ENCODE measurements at places on chromosomes 7 and 10.

GRCh38 chr10:3977761-3978160 is 192.8 kb upstream of the KLF6 start:
- DNase-seq: no peak

- DNase-seq: no peak
Measured at GRCh38 chr7:121385800-121386179, 10.3 kb downstream of the FAM3C start.

DNA sequence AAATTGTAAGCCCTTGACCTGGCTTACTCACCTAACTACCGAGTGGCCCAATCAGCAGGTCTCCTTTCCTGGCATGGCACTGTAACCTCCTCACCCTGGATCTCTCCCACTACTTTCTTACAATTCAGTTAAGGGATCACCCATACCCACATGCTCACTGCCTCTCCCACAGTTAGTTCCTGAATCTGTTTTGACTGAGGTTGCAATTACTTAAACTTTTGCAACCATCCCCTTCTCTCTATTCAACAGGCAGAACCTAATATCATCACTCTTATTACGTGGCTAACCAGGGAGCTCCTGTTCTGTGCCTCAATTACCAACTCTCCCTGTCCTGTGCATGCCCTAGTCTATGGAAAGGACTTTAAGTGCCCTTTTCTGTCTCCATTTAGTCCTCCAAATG is 84.2 kb upstream of the IKZF1 start:
- no peak for DNase-seq

- DNase-seq: no peak
Measured at GRCh38 chr7:68691261-68692216, 906.7 kb upstream of the AUTS2 start.

DNA sequence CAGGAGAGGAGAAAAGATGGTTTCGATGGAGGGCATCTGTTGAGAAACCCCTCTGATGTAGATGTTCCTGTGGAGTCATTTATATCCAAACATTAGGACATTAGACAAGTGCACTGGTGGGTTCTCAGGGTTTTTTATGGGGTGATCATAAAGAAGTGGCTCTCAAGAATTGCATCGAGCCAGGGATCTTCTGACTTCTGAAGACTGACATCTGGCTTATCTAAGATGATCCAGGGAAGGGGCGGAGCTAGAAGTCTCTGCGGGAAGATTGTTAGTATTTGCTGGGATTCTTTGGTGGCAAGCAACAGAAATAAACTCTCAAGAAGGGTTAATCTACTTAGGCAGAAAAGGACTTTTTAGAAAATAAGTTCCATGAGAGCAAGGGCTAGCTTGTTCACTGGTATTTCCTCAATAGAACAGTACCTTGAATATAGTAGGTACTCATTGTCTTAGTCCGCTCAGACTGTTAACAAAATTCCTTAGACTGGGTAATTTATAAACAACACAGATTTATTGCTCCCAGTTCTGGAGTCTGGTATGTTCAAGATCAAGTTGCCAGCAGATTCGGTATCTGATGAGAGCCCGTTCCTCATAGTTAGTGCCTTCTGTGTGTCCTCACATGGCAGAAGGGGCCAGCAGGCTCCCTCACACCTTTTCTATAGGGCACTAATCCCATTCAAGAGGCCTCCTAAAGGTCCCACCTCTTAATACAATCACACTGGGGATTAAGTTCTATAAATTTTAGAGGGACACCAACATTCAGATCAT is 28.5 kb upstream of the SYPL1 start:
- no peak for DNase-seq

- DNase-seq: no peak
Measured at GRCh38 chr10:28928484-28928883, 251.2 kb downstream of the BAMBI start.

DNA sequence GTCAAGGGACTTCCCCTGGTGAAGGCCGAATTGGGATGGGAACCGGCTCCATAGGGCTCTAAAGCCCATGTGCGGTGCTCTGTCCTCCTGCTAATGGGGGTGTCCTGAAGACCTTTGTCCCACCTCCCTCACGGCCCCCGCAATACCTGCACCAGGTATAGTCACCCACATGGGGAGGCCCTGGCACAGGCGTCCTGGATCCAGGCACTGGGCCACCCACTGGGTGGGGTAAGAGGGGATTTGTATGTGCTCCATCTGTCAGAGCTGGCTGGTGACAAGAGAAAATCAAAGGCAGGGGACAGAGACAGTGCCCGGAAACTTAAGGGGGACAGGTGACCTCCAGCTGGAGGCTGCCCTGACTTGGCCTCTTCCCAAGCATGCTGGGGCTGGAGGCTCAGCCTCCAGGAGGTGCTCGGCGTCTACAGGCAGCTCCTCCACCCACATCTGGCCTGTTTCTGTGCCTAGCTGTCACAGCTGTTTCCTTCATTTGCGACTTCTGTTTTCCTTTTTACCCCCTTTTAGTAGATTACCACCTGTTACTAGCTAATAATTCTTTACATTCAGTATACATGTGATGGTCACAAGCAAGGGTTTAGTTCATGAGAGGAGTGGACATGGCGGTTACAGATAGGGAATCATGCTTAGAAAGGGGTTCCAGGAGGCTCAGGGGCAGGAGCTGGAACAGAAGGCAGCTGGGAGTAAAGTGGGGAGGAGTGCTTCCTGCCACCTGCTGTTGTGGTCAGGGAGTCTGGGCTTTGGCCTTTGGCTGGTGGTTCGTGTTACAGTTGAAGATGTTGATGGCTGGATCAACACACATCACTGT is 2.3 kb upstream of the CUZD1 start:
- no peak for DNase-seq

DNA sequence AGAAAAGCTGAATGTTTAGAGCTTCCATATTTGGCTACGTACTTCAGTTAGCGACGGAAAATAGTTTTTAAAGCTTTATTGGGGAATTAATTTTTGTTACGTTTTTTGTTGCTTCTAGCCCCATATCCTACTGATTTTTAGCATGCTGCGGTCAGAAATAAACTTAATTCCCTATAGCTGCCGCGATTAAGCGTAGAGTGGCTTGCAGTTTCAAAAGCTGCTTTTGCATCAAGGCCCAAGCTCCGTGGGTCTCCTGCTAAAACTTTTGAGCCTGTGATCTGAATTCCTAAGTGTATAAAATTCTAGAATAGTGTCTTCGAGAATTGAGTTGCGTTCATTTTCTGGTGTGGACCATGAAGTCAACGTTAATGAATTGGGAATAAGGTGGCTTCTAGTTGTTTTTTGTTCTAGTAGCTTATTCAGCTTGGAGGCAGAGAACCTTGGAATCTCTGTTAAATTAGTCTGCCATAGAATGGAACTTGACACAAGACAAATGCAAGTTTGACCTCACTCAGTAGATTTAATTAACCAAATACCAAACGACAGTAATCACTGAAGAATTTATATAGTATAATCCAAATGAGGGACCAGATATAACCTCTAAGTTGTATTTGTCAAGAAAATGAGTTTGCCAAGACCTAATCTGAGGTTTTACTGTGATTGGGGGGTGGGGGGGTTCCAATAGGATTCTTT is 977 bp downstream of the CALU start:
- no peak for DNase-seq

Data from hypothalamus (tissue), 51 donors.